Glomerular endothelial cell (primary cell): ENCODE measurements at places on chromosomes 3 and 15.

DNA sequence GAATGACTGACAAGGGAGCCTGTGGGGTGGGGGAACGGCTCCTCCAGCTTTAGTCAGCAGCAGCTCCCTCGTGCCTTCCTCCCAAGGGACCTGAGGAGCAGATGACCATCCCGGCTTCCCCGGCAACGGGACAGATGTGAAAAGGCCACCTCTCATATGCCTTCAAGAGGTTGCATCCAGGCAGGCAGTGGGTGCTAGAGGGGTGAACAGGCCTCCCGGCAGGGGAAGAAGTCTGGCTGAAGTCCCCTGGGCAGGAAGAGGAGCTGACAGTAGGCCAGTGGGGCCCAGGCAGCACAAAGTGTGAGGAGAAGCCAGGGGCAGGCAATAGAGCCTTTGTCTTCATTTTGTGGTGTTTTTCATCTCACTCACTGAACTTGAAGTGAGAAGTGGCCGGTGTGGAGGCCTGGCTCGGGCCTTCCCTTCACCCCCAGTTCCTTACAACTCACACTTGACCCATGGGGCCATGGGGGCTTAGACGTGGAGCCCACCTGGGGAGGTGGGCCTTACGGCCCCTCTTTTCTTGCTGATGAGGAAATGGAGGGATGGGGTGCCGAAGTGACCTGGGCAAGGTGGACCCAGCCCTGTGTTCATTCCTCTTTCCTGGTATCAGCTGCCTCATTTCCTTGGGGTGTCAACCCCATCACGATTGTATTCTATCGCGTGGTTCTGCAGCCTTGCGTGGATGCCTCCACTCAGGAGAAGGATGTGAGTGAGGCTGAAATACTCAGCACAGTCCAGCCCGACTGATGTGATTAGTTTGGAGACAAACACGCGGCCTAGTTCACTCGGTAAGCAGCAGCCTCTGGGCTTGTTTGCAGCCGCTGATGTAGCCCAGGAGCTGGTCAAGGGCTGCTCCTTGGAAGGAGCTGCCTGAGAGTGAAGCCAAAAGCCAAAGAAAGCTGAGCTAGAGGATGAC lies 115.5 kb upstream of the ALDH1A3 start:
- no peak for DNase-seq

- DNase-seq, result no peak
Measured at GRCh38 chr3:141242377-141243092, 10.9 kb downstream of the PXYLP1 start.

DNA sequence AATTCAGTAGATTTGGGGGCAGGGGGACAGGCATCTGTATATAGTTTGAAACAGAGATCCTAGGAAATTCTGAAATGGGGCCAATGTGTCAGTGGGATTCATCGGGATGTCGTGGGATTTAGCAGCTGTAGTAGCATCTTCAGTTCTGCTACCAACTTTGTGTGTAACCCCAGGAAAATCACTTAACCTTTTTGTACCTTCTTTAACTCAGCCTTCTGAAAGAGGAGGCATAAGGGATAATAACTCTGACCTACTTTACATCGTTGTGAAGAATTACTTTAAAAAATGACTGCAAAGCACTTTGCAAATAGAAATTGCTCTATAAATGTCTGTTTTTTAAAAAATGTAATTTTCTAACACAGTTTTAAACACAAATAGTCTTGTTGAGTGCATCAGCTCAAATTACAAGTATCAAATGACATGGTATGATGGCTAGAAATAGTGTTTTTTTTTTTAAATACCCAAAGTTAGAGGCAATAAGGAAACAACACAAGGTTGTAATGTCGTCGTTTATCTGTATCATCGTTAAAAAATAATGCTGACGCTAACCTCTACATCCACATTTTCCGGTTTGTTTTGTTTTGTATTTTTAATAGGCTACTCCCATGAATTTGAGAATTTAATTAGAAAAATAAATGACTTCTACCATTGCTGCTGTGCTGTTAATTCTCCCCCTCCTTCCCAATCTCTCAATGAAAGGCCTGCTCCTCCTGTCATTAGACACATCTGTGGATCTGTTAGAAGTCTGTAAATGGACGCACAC lies 338.5 kb downstream of the PTPRG start:
- DNase-seq, result no peak

DNA sequence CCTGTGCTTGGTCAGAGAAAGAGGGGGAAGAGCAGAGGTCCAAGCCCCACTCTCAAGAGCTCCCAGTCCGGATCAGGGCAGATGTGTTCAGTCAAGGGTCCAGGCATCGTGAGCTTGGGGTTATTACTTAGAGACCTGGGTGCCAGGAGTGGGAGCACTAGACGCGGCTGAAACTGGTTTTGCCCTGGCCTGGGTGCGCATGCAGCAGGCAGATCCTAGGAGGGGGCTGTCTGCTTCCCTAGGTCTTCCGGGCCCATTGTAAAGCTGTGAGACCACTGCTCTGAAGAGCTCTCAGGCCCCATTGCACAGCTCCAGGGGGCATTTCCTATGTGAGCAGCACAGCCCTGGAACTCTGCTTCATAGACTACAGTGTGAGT lies 204.9 kb upstream of the LINGO1 start:
- DNase-seq, result no peak

DNA sequence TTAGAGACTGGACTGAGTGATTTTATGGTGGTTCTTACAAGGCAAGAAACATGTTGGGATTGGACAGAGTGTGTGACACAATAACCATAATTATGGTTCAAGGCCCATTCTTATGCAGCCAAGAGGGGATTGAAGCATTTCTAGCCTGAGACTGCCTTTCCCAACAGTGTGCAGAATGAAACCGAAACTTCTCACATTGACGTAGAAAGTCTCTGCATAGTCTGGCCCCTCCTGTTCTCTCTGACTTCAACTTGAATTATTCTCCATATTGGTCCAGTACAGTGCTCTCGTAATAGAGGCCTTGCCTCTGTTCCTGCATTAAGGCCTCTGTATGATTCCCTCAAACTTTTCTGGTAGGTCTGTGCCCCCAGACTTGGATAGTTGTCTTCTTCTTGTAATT lies 138.3 kb downstream of the DIPK2A start:
- no peak for DNase-seq

DNA sequence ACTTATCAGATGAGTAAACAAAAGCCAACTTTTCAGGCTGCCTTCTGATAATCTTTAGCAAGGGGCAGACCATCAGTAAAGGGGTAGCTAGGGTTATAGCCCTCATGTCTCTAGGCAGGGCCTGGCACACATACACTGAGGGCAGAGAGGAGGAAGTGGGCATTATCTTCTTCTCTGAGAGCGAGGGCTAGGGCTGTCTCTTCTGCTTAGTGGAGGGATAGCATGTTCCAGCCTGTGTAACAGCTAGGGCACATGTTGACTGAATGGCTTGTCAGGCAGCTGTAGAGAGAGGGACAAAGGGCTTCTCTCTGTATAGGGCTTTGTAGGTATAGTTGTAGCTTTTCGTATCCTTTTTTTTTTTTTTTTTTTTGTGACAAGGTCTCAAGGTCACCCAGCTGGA lies 17.8 kb downstream of the CRTC3 start:
- no peak for DNase-seq
